ENCODE measurements at places on chromosomes 12 and 14.

GRCh38 chr12:51855586-51856428 is 7.3 kb upstream of the FIGNL2 start:
- DNase-seq = no peak

DNA sequence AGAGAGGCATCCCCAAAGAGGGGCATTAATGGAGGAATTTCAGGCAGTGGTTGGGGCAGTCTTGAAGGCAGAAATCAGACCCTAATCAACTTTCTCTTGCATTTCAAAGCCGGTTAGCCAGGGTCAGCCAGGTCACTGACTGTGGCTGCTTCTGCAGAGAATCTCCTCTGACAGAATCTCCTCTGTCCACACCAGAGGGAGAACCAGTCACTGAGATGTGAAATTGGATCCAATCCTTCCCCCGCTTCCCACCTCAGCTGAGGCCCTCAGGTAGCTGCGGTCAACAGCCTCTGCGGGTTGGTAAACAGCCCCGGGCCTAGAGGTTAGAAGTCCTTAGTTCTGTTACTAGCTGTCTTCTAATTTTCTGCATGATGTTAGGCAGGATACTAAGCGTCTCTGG is 39.8 kb upstream of the NUAK1 start:
- DNase-seq = no peak

DNA sequence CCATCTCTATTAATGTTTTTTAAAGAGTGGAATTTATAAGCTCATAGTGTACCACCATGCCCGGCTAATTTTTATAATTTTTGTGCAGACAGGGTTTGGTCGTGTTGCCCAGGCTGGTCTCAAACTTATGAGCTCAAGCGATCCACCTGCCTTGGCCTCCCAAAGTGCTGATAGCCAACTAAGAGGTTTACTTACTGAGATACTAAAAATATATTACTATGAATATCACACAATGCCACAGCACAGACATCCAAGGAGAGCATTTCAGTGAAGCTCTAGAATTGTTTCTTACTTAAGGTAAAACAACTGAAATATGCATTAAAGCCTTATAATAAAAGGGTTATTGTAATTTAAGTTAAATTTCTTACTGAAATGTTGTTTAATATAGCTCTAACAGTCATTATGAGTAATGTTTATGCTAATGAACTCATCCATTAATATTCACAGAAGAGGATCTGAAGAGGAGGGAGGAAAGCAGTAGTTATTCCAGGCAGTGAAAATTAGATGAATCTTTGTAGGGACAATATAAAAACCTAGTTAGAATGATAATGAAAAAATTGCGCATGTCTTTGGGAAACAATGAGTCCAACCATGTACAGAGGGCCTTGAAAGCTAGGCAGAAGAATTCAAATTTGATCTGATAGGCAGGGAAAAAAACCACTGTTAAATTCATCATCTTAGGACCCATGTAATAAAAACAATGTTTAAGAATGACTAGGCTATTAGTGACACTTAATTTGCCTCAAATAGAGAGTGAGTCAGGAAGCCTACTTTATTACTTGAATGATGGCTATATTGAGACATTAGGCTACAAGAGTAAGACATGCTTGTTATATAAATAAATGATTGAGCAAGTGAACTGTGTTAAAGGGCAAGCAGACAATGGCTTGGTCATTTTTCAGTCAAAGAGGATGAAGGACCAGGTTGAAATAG is 99.2 kb downstream of the SLC41A2 start:
- DNase-seq = no peak

DNA sequence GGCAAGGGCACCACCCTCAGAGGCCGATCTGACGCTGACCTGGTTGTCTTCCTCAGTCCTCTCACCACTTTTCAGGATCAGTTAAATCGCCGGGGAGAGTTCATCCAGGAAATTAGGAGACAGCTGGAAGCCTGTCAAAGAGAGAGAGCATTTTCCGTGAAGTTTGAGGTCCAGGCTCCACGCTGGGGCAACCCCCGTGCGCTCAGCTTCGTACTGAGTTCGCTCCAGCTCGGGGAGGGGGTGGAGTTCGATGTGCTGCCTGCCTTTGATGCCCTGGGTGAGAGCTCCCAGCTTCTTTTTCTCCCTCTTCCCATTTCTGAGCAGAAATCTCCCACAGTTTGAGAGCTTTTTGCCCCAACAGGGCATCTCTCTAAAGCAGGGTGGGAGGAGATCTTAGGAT is 1.8 kb downstream of the OAS1 start:
- no peak for DNase-seq

GRCh38 chr12:6950811-6951540 is at the start of gene PTPN6:
Gene PTPN6, plus strand, starts transcription at chr12:6951356. Its CDS starts 157 bp downstream, at chr12:6951513.
- no peak for DNase-seq

- no peak for DNase-seq
Observed at GRCh38 chr12:92436856-92437255, 265.9 kb upstream of the PLEKHG7 start.

GRCh38 chr12:6264402-6265037 is 46.0 kb upstream of the PLEKHG6 start:
- DNase-seq = no peak

- DNase-seq = no peak
Observed at GRCh38 chr12:121334513-121335343, 17.5 kb downstream of the ANAPC5 start.

- DNase-seq = no peak
Observed at GRCh38 chr14:95033682-95034632, 123.4 kb downstream of the DICER1 start.

- DNase-seq = no peak
Observed at GRCh38 chr14:24172261-24172860, 481 bp downstream of the REC8 start.

- DNase-seq = no peak
Observed at GRCh38 chr14:96727491-96727890, 69.7 kb upstream of the VRK1 start.

- no peak for DNase-seq
Observed at GRCh38 chr12:9646794-9647781, 22.4 kb upstream of the CLEC2D start.

DNA sequence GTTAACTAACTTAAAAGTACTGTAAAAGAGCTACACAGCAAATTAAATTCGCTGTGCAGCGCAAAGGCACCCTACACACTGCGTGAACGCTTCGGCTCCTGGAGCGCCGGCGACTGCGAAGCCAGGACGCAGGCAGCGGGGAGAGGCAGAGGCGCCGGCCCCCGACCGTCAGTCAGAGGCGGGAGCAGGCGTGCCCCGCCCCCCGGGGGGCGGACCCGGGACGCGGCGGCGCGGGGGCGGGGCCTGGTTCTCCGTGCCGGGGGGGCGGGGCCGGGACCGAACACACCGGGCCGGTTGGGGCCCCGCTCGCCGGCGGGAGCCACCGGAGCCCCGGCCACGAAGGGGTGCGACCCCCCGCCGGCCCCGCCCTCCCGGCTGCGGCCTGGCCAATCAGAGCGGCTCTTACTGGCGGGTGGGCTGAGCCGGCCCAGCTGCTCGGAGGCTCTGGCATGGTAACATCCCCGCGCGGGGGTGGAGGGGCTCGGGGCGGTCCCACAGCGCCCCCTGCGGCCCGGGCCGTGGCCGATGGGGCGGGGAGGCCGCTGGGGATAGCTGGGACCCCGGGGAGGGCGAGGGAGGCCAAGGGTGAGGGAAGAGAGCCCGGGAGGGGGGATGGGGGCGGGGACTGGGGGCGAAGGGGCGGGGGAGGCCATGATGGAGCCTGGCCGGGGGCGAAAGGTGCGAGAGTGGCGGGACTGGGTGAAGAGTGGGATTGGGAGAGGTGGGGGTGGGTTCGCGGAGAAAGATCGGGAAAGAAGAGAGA is at the start of gene PRPF40B:
Gene PRPF40B (plus strand): TSS at position 420 of the 763 bp plus-strand sequence. CDS start 30 bp downstream, at position 450.
- DNase-seq = peak; percentile 57

GRCh38 chr12:10341892-10342509 is 34.3 kb downstream of the KLRD1 start:
- DNase-seq = no peak

DNA sequence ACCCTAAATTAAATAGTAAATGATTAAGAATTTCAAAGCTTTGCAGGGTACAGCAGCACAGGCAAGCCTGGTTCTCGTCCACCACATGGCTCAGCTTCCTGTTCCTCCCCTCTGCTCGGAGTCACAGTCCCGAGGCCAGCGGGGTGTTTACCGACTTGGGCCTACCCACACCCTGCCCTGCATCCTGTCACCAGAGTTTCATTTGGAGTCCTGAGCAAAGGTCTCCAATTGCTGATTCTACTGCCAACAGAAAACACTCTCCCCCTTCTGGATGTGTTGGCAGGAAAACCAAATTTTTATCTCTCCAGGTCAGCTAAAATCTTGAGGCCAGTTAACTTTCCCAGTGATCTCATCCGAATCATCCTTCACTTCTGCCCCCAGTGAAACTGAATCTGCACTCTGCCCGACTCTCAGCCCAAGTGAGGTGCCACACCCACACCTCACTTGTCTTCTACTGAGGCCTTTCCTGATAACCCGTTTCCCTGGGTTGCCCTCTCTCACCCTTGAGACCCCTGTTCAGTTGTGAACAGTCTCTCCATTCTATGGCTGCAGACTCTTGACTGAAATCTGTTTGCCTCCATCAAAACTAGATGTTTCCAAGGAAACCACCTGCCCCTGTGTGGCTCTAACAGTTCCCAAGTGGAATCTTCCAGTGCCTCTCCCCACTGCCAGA is 71.2 kb downstream of the VCPKMT start:
- peak; percentile 32 for DNase-seq

- no peak for DNase-seq
Observed at GRCh38 chr14:68669111-68669511, 123.8 kb downstream of the ZFP36L1 start.

Measured in esophagus squamous epithelium (tissue), 5 donors.